ENCODE measurements at places on chromosomes 7 and 10. TPM values are rescaled to one million over a fixed set of nuclear protein-coding genes. Genes with fewer than 3 reads are reported as not detected.

- DNase-seq = no peak
Observed at GRCh38 chr7:108017776-108018151, 14.8 kb upstream of the LAMB1 start.

DNA sequence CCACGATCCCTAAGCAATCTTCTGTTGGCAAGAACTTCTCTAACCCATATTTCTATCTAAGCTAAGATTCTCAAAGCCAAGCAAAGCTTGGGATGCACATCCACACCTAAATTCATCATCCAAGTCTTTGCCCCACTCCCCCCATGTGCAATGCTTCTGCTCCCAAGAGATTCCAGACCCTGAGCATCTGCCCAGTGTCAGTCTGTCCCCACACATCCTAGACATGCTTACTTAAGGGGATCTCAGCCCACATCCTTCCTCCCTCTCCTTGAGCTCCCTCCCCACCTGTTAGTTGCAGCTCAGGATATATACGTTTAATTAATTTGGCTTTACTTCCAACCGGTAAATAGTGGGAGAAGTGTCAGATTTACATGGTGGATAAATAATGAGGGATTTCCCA, 17.0 kb upstream of the TMEM273 start:
- no peak for DNase-seq

DNA sequence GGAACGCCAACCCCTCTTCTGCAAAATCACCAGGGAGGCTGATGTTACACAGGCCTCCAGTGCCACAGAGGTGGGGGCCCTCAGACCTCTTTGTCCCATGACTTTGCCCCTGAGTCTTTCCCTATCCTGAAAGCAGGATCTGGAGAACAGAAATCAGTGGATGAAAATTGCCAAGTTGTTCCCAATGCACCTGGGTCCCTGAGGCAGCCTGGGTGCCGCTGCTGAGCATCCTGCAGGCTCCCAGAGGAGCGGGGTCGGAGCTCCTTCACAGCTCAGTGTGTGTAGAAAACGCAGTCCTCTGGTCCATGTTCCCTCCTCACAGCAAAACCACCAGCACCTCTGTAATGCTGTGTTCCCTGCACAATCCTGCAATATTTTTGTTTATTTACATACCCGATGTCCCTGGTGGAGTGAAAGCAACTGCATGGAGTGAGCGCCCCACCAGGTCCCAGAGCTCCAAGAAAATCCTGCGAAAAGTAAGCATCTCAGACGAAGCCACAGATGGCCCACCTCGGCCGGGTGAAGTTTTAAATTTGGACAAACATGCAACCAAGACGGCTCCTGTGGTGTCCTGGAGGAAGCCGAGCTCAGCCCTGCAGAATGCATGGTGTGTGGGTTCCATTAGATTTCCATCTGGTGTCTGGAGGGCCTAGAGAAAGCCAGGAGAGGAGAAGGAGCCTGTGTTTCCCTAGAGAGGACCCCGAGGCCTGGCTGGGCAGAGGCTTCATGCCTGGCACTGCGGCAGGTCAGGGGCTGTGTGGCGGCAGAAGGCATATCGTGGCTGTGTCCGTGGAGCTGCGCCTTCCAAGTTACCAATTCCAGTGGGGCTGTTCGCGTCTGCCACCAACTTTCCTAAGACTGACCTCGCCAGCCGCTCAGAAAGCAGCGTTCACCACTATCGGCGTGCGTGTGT, 235.2 kb downstream of the WDR37 start:
- DNase-seq = no peak

DNA sequence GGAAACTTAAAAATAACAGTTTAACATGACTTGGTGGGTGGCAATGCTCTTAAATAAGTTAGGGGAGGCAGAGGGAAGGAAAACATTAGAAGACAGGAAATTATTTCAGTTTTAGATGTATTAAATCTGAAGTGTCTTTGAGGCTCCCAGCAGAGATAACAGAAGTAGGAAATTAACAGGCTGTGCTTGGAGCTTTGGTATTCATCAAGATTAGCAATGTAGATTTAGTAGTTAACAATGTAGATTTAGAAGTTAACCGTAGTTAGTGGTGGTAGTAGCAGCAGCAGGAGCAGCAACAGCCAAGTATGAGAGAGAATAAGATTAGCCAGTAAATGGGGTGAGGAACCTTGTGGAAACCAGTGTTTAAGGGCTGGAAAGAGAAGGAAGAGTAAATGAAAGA, 48.7 kb upstream of the UBN2 start:
- no peak for DNase-seq

GRCh38 chr7:132073920-132074589, 502.2 kb downstream of the PLXNA4 start:
- DNase-seq = no peak

- DNase-seq = no peak
Observed at GRCh38 chr10:32970910-32971309, 12.9 kb upstream of the ITGB1 start.

DNA sequence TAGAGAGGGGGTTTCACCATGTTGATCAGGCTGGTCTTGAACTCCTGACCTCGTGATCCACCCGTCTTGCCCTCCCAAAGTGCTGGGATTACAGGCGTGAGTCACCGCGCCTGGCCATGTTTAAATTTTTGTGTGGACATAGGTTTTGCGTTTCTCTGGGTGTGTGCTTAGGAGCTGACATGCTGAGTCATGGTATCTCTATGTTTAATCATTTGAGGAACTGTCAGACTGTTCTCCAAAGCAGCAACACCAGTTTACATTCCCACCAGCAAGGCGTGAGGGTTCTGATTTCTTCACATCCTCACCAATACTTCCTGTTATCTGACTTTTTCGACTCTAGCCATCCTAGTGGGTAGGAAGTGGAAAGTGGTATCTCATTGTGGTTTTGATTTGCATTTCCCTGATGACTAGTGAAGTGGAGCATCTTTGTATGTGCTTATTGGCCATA, 153.7 kb downstream of the DNAJB6 start:
- DNase-seq = no peak

- DNase-seq = no peak
Observed at GRCh38 chr7:38463277-38464225, 167.6 kb downstream of the AMPH start.

- no peak for DNase-seq
Observed at GRCh38 chr10:69730251-69731156, 71.2 kb upstream of the COL13A1 start.

DNA sequence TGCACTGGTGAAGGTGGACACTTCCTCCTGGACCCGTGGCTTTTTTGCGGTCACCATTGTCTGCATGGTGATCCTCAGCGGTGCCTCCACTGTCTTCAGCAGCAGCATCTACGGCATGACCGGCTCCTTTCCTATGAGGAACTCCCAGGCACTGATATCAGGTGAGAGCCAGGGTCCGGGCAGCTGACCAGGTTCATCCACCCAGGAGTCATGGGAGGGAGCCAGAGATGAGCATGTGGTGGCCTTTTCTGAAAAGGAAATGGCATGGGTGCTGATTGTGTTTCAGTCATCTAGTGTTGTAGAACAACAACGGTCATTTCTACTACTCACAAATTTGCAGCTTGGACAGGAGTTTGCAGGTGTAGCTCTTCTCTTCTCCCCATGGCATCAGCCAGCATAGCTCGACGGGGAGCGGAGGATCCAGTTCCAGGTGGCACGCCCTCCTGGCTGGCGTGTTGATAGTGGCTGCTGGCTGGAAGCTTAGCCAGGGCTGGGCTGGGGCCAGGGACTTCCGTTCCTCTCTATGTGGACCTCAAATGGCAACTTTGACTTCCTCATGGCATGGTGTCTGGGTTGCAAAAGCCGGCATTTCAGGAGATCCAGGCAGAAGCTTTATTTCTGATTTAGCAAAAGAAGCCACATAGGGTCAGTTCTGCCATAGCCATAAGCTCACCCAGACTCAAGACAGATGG, 32.7 kb downstream of the SLC29A3 start:
- DNase-seq = no peak

DNA sequence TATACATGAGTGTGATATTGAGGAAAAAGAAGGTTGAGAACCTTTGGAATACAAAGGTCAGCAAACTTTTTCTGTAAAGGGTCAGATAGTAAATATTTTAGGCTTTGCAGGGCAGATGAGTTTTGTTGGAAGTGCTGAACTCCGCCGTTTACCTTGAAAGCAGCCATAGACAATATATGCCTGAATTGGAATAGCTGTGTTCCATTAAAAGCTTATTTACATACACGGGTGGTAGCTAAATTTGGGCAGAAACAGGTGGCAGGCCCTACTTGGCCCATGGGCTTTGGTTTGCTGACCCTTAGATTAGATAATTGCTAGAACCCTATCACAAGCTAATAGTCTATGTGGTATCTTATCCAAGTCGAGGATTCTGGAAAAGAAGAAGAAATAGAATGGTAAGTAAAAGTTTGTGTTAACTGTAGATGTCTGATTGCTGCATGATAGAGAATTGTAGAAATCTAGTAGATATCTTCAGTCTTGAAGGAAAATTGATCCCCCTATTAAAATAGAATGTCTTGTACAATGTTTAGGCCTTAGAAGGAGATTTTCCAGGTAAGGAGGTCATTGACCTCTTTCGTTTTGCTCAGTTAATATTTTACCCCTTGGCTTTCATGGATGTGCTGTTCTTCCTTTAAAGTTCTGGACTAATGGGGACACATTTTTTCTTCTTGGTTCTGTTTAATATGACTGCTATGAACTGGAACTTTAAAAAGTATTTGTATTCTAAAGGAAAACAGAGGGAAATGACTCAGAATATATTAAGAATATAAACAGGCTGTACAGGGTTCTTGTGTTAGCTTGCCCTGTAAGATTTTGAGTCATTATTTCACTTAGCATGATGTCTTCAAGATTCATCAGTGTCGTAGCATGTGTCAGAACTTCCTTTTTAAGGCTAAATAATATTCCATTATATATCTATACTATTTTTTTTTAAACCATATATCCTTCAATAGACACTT, 8.0 kb downstream of the RBM33 start:
- DNase-seq = no peak

DNA sequence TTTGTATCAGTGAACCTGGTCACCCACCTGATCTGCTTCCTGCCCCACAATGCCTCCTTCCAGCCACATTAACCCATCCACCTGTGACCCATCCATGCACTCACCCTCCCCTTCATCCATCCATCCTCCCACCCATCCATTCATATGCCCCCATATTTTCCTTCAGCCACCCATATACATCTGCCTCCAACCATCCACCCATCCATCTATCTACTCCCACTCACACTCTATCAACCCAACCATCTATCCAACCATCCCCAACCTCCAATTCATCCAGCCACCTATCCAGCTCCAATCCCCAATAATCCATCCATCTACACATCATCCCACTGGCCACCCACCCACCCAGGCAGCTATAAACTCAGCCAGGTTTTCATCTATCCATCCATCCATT, 51.0 kb downstream of the GRID1 start:
- DNase-seq = no peak

- no peak for DNase-seq
Observed at GRCh38 chr10:14024329-14025202, 306.2 kb downstream of the FRMD4A start.

GRCh38 chr7:38396852-38397251, 123.4 kb upstream of the TARP start:
- no peak for DNase-seq

CRYGN gene
- polyA plus RNA-seq = 3.6 TPM

INMT gene
- 0.86 TPM for polyA plus RNA-seq

POLL gene
- 42.2 TPM for polyA plus RNA-seq

MALSU1 gene
- polyA plus RNA-seq = 55.6 TPM

ST8SIA6 gene
- polyA plus RNA-seq = 0.93 TPM

Data from renal cortex interstitium (tissue), 15 donors.